ENCODE measurements at places on chromosomes 1 and 21. TPM values are rescaled to one million over a fixed set of nuclear protein-coding genes. Genes with fewer than 3 reads are reported as not detected.

- DNase-seq, result no peak
Observed at GRCh38 chr1:119159966-119160365, 19.5 kb upstream of the WARS2 start.

GRCh38 chr1:205304695-205305070 is 16.9 kb downstream of the NUAK2 start:
- DNase-seq, result no peak

Gene DISP3
- polyA plus RNA-seq, result 2.1 TPM

Gene MMEL1
- 3.1 TPM for polyA plus RNA-seq

DNA sequence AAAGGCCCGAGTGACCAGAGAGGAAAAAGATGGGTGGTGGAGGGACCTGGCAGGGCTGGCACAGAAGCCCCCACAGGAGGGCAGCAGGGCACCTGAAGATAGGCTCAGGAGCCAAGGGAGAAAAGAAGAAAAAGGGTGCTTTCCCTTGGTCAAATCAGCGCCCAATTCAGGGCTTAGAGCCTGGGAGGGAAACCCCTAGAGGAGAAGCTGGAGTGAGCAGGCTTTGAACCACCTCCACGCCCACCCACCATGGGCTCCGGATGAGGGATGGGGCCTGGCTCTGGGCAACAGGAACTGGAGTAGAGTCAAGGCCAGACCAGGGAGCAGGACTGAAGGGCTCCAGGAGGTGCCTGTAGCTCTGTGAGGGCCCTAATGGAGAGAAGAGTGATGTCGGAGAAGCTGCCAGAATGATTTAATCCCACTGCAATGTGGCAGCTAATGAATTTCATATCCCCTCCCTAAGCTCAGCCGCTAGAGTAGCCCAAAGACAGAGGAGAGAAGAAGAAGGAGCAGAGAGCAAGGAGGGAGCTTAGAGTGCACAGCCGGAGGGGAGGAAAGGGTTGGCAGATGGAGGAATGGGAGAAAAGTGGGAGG is 12.0 kb upstream of the PRELP start:
- no peak for DNase-seq

Data from left renal cortex interstitium (tissue), 4 donors.